Hematopoietic multipotent progenitor cell treated with erythropoietin and hydrocortisone succinate and interleukin-3 and kit ligand, for 15 days (in vitro differentiated cells): ENCODE measurements at places on chromosomes 1 and 21.

DNA sequence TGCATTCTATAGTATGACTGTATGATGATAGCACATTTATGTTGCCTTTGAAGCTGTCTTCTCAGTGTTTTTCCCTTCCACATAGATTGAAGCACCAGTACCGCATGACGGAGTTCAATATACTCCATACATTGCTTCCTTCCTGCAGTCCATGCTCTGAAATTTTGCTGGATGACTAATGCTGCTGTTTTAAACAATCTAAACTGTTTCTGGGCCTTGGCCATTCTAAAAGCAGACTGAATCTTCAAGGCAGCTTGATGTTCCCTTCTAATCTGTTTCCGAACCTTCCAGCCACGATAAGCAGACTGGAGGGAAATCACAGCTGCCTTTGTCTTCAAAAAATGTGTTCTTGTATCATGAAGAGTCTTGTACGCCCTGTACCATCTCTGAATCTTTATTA lies 36.2 kb upstream of the F13B start:
- DNase-seq: no peak

- no peak for DNase-seq
These were observed 69.8 kb downstream of the RYR2 start for GRCh38 chr1:237111807-237112206.

DNA sequence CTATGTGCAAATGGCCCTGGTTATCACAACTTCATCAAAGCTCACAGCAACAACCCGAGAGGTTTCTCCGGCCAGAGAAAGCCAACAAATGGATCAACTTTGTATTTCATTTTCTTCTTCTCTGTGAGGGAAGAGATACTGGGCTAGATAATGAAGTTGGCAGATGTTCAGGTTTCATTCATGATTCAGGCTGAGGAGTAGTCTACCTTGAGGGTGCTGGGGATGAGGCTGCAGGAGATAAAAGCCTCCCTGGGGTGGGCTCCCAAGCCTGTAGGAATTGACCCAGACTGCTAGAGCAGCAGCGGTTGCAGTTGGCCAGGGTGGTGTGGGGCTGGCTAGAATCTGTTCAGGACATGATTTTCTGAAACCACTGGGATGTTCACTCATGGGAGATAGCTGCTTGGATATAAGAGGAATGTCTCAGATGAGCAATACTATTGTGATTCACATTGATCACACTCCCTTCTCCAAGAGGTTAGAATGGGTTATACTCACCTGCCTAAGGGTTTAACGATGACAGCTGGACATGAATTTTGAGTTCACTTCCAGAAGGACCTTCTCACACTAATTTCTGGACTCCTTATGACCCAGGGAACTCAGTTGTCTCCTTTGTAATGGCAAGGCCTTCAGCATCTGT lies 64.0 kb downstream of the SYT6 start:
- no peak for DNase-seq

DNA sequence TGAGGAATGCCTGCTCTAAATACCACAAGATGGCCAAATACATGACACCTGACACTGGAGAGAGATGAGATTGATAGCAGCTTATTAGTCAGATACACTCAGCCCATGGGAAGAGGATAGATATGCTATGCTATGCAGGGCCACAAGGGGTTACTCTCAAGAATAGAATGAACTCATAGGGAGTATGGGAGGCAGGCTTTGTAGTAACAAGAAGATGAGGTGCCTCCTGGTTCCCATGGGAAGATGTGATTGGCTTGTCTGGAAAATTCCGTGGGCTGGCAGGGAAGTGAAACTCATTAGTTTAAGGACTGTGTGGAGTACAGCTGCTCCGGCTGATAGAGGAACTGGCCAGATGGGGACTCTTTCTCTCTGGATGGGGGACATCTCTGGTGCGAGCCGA lies 16.5 kb downstream of the CCDC30 start:
- DNase-seq: no peak

DNA sequence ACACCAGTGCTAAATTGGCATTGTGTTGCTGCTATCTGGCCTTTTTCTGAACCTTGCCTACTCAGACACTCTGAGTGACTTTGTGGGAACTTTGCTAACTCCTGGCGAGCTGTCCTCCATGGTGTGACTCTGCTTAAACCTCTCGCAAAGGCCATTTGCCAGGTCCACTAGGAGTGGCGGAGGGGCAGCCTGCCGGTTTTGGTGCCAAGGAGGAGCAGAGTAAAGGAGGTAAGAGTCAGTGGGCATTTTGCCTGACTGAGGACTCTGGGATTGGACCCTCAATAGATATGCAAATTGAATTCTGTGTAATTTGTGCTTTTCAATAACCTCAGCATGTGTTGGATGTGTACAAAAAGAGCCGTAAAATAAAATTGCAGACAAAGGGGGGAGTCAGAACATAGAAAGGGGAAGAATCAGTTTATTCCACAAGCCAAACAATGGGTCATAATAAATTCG lies 386.6 kb upstream of the NFIA start:
- DNase-seq: no peak

DNA sequence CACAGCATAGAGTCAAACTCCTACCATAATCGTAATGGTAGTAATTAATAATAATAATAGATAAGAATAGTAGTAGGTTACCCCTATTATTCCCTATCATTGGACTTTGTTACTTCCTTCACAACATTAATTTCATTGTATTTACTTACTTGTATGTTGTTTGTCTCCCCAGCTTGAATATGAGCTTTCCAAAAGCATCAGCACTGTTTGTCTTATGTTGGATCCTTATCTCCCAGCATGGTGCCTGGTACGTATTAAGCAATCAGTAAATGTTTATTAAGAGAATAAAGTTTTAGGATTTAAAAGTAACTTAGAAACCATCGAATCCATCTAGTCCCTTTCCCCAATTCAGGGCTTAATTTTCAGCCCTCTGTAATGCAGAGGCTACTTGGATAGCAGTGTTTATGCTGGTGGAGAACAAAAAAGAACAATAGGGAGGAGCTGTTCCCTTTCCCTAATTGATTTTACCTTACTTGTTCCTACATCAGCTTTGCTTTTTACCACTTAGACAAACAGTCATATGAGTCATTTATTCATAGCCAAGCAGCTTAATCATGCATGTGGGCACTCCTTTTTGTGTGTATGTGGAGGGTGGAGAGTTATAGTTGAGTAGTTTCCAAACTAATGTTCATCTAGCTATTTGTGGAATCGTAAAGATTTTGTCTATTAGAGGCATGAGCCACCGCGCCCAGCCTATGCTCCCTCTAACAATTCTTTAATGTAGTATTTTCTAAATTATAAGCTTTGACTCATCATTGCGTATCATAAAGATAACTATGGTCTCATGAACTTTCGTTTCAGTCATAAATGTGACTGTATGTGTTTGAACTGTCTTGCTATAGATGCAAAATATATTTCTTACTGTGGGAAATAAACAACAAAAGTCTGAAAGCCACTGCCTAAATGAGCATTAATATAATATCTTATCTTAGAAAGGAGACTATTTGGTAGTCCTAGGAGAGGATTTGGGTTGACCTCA lies 20.9 kb upstream of the DR1 start:
- DNase-seq: no peak

DNA sequence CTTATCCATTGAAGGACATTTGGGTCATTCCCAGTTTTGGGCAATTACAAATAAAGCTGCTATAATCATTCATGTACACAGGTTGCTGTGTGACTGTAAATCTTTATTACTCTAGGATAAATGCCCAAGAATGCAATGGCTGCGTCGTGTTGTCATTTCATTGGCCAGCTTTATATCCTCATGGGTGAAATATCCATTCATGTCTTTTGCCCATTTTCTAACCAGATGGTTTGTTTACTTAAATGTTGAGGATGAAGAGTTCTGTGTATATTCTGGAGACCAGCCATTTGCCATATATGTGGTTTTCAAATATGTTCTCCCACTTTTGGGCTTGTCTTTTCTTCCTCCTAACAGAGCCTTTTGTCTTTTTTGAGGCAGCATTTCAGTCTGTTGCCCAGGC lies 25.3 kb downstream of the TRIM11 start:
- no peak for DNase-seq

GRCh38 chr1:43002116-43002515 lies 43.4 kb upstream of the SLC2A1 start:
- no peak for DNase-seq
